ENCODE measurements at places on chromosomes 3 and 15.
A peak's percentile ranks its signal among the peaks of the same experiment; 100 is the strongest.

DNA sequence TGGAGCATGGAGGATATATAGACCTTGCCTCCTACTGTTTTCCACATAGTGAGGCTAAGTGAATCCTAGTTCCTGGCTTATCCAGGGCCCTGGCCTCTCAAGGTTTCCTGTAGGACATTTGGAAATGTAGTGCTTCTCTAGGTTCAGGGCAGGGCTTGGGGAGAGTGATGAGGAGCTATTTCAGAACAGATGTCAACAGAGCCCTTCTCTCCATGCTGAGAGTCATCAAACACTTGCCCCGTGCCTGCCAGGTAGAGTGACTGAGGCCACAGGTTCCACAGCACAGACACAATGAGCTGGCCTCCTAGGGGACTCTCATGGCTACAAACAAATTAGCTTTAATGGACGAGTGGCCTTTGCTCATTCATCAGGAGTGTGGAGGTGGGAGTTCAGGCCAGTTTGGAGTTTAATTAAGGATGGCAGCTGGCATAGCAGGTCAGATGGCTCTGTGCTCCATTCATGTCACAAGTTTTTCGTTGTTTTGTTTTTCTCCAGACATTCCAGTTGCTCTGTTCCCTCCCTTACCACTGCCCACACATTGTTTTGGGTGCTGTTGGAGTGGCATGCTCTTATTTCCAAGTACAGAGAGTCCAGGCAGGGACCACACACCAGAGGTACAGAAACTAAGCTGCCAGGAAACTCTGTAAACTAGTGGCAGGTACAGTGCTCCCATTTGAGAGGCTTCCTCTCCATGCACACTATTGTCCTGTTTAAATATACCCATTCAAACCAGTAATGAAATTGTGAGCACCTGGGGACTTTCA lies 189.8 kb downstream of the RYR3 start:
- no peaks in the 10 kb centered on the region for H3K27me3 ChIP-seq
- no peak overlapping the region for H3K27ac ChIP-seq
- no peaks in the 10 kb centered on the region for H3K4me1 ChIP-seq
- no peak for DNase-seq
- no peak overlapping the region for H3K4me3 ChIP-seq

DNA sequence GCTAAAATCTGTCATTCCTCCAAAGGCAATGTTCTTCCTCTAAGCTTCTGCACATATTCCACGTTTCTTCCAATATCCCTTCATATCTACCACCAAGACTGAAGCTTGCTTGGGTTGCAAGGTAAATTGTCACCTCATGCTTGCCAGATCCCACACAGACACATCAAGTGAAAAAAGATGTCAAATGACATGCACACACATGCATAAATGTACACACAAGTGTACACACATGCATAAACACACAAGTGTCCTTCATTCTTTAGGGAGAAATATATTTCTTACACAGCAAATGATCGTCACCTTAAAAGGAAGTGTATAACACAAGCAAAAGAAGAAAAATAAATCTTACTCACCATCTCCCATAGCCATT lies 59.4 kb downstream of the CLASP2 start:
- H3K27me3 ChIP-seq: no peaks in the 10 kb centered on the region
- H3K27ac ChIP-seq: peak overlapping the region; percentile 72
- no peaks in the 10 kb centered on the region for H3K36me3 ChIP-seq
- peaks cover 10% of the 10 kb centered on the region for H3K4me1 ChIP-seq
- no peak for DNase-seq

- DNase-seq: no peak
- no peaks in the 10 kb centered on the region for H3K36me3 ChIP-seq
- no peak overlapping the region for H3K4me3 ChIP-seq
These were observed 87.4 kb downstream of the RAD18 start for GRCh38 chr3:8875836-8876235.

DNA sequence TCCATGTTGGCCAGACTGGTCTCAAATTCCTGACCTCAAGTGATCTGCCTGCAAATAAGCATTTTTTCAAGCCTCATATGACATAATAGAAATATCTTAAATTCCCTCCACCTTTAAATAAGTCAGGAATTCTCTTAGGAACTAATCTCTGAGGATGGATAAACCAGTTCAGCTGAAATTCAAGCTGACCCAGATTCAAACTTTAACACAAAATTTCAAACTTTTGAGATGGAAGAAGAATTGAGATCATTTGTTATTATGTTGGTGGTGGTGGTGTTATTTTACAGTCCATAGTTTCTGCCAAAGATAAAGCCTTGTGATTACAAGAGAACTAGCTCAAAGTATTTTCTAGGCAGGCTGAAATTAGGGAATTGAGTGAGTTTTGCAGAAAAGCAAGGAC lies 85.5 kb downstream of the SSR3 start:
- no peak overlapping the region for H3K27ac ChIP-seq
- no peaks in the 10 kb centered on the region for H3K36me3 ChIP-seq
- no peaks in the 10 kb centered on the region for H3K27me3 ChIP-seq

Data from testis (tissue), 5 donors.